ENCODE measurements at places on chromosomes 13 and 19.

DNA sequence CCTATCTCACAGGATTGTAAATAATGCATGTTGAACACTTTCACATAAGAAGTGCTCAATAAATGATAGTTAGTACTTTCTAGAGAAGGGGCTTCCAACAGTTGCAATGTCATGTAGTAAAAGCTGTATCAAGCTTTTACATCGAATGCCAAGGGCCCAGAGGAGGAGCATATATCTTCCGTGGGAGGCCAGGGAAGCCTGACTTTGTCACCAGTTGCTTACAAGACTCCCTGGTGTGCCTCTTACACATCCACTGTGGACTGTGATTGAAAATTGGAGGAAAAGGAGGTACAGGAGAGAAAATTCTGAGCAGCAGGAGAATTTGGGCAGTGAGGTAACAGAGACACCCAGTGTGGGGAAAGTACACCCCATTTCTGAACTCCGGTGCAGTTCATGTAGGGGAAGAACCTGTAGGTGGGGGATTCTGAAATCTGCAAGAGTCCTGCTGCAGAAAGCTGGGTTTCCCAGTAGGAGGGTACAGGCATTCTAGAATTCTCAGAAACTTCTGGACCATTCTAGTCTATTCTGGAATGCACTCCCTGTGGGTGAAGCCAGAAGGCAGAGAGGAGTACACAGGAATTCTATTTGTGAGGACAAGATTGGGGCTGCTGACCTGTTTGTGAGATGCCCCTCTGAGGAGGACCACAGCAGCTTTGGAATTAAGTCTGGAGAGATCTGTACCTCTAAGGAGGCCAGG, 54.0 kb downstream of the ALOX5AP start:
- DNase-seq: no peak

DNA sequence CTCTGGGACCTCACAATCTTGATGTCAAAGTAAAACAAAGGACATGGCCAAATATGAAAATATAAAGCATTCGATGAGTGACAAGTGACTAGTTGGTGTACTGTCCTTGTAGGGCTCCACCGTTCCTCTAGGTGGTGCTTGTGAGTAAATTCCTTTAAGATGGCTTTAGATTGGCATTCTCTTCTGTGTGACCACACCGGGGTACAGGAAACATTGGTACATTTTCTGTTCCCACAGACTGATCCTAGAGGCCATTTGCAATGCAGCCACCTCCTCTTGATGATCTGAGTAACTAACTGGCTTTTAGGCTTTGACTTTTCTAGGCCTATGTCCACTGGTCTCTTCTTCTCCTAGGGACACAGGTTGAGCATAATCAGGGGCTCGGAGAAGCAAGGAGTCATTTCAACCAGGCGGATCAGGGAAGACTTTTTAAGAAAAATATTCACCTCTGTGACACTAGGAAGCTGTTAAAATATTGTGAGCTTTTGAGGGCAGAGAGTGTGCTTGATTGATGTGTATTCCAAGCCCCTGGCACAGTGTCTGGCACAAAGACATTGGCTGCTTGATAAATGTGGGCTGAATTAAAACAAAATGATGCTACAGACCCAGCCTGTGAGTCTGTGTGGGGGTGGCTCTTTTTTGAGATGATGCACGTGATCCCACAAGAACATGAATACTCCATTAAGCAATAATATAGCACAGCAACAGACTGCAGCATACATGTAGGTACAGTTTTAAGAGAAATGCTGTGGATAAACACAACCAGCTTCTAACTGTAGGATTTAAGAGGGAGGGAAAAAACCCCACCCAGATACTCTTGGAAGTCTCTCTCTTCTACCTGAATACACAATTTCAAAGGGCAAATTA, 21.0 kb downstream of the EPSTI1 start:
- no peak for DNase-seq

DNA sequence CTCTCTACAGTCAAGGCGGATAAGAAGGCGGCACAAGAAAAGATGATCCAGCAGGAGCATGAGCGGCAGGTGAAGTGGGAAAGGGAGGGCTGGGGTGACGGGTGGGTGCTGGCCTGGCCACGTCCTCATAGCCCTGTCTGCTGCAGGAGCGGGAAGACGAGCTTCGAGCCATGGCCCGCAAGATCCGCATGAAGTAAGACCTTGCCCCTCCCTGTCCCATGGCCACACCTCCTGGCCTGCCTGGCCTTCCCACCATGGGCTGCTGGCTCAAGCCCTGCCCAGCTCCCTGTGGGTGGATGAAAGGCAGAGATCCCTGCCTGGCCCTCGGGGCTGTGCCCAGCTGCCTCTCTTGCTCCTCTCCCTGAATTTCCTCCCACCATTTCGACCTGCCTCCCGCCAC, 7.2 kb downstream of the ZNF296 start:
- no peak for DNase-seq

DNA sequence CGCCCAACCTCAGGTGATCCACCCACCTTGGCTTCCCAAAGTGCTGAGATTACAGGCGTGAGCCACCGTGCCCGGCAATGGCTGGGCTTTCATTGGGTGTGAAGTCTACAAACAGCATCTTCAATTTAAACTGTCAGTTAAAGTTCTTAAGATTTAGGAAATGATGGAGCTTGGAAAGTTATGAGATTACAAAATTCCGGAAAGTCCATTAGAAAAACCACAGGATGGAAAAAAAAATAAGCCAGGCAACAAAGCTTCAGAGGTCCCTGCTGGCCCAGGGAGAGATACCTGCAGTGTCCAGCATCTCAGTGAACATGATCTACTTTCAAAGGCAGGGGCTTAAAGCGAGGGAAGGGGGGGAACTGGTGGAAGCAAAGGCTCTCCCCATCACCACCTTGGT, 4.6 kb upstream of the ZNF587B start:
- no peak for DNase-seq

GRCh38 chr19:46559203-46559602, 41.9 kb upstream of the CALM3 start:
- DNase-seq: no peak
